ENCODE measurements at places on chromosomes 7 and 10. TPM values are rescaled to one million over a fixed set of nuclear protein-coding genes. Genes with fewer than 3 reads are reported as not detected.

The MYO3A gene
- polyA plus RNA-seq = not detected

The PRKAR1B gene
- 38.4 TPM for polyA plus RNA-seq

The LIPJ gene
- not detected for polyA plus RNA-seq

The NPTX2 gene
- 4.0 TPM for polyA plus RNA-seq

DNA sequence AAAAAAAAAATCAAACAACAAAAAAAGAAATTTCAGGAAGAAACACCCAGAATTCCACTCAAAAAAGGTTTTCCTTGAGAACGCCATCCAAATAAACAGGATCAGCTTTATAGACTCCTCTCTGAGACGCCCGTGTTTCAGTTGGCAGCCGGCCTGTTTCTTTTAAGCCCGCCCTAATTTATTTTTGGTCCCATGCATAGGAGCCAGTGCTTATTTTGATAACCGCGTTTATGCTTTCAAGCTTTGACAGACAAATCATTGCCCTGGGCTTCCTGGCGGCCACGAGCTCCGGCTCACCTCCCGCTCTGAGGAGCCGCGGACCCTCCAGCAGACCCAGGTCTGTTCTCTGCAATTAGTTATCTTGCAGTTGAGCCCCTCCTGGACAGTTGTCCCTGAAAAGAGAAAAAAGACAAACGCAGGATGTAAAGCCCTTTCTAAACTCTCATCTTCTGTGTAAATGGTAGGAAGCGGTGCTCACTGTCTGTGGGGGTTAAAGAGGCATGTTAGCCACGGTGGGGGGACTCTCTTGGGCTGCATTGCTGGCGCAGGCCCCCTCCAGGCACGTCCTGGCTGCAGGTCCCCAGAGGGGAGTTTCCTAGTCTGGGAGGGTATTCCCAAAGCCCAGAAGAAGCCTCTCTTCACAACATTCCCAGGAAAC lies 22.2 kb upstream of the UNCX start:
- DNase-seq = no peak

- DNase-seq = peak; percentile 15
Observed at GRCh38 chr10:124340033-124340760, 78.5 kb downstream of the OAT start.
